ENCODE measurements at places on chromosomes 2 and 18.

- no peak for DNase-seq
Observed at GRCh38 chr18:79258447-79258846, 137.3 kb upstream of the NFATC1 start.

DNA sequence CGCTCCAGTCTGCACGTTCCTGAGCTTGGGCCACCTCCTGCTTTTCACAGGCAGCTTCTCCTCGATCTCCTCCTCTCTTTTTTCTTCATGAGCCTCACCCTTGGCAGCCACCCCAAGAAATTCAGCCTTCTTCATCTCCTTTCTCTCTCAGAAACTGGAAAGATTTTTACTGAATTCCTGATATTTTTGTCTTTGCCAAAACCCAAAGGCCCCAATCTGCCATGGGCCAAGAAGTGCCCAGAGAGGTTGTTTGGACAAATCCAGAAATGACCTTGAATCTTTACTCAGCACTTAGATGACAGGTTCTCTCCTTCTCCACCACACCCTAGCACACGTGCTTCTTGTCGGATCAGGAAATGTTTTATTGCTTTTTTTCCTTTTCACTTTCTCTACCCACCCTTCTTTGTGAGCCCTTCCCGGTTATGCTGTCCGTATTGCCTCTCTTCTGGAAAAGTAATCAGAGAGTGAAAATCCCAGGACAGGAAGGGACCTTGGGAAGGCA lies 134.5 kb upstream of the TNP1 start:
- no peak for DNase-seq

GRCh38 chr2:9761577-9761976 lies 81.7 kb upstream of the TAF1B start:
- no peak for DNase-seq

GRCh38 chr2:158072361-158072760 lies 29.3 kb upstream of the UPP2 start:
- DNase-seq, result no peak

GRCh38 chr2:15260835-15261234 lies 300.3 kb downstream of the NBAS start:
- DNase-seq, result no peak

DNA sequence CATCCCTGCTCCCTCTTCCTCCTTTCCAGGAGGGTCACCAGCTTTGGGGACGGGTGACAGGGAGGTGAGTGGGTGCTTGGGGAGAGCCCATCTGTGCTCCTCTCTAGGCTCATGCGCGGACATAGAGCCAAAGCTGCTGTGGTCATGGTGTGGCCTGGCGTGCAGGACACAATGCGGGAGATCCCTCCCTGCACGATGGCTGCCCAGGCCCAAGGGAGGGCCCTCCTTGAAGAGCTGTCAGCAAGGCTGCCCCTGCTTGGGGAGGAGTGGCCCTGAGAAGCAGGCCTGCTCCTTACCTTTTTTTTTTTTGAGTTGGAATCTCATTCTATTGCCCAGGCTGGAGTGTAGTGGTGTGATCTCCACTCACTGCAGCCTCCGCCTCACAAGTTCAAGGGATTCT lies 111.4 kb downstream of the DYSF start:
- DNase-seq, result no peak

GRCh38 chr2:103386872-103387271 lies 625.0 kb downstream of the TMEM182 start:
- DNase-seq, result no peak

All from D341Med (cell line).